ENCODE measurements at places on chromosomes 12 and 14.

- DNase-seq: no peak
Measured at GRCh38 chr14:100104523-100105300, 39.5 kb downstream of the EVL start.

GRCh38 chr12:75856235-75856634 is 175.3 kb downstream of the PHLDA1 start:
- no peak for DNase-seq

GRCh38 chr12:79687711-79688260 is 3.0 kb downstream of the PAWR start:
- DNase-seq: no peak

DNA sequence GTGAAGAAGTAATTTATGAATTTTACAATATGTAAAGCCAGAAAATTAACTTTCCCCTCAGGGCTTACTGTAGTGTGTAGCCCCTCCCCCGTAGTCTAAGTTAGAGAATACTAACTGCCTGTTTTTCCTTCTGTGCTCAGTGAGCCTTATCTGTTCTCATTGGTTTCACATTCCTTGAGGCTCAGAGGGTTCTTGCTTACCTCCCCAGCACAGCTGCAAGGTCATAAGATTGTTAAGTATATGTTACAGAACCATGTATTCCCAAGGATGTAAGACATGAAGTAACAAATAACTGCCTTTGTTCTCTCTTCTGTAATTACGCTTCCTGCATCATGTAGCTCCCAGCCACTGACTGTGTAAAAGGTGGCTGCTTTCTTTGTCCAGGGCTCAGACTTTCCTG is 1351.1 kb downstream of the TMEM121 start:
- DNase-seq: no peak

- no peak for DNase-seq
Measured at GRCh38 chr12:89618113-89618862, 90.3 kb downstream of the ATP2B1 start.

DNA sequence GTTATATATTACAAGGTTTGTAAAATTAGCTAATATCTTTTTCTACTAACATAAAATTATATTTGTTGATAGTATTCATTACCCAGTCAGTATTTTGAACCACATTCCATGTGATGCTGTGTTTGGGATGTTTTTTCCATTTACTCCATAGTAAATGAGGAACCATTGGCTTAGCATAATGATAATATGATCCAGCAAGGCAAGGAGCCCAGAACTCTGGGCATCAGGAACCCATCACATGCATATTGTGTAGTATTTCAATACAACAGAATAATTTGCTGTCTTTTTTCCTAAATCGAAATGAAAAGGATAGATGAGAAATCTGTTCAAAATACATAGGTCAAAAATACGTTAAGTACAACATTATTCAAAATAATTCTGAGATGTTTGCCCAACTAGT is 48.7 kb upstream of the GARIN2 start:
- no peak for DNase-seq

- peak; percentile 19 for DNase-seq
Measured at GRCh38 chr14:104876251-104876699, 11.2 kb downstream of the CEP170B start.

Data from suppressor macrophage (primary cell).